ENCODE measurements at places on chromosomes 6 and 20. TPM values are rescaled to one million over a fixed set of nuclear protein-coding genes. Genes with fewer than 3 reads are reported as not detected.

WFDC10B gene
- not detected for total RNA-seq

OR2H2 gene
- not detected for total RNA-seq

ADGRG6 gene
- total RNA-seq = 79.5 TPM

STXBP5 gene
- total RNA-seq = 38.3 TPM

RBPJL gene
- not detected for total RNA-seq

COL12A1 gene
- total RNA-seq = 49.3 TPM

REM1 gene
- total RNA-seq = not detected

RAET1G gene
- 0.58 TPM for total RNA-seq

LBP gene
- not detected for total RNA-seq

CRISP1 gene
- not detected for total RNA-seq

SLC35D3 gene
- total RNA-seq = not detected

CST5 gene
- not detected for total RNA-seq

OTOR gene
- total RNA-seq = not detected

STMND1 gene
- not detected for total RNA-seq

All from glomerular endothelial cell (primary cell).